Hypothalamus (tissue), 51 donors: ENCODE measurements at places on chromosomes 7 and 10.

- no peak for DNase-seq
Measured at GRCh38 chr10:74058658-74059057, 60.7 kb downstream of the VCL start.

GRCh38 chr10:71893920-71894319 is 42.9 kb upstream of the PSAP start:
- DNase-seq: no peak

DNA sequence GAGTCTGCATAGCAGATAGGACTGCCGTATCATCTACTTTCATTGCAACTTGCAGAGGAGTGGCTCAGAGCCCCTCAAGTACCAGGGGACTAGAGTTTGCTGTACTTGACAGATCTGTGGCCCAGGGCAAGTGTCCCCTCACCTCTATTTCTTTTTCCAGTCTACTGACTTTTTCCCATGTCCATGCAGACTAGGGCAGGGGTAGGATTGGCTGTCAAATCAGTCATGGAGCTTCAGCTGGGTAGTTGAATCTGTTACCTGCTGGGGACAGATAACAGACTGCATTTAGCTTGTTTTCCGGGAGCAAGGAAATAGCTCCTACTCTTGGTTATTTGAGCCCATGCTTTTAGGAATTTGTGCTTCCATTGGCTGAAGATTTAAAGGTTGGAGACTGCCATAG is 121.0 kb upstream of the CDK13 start:
- DNase-seq: no peak

- no peak for DNase-seq
Measured at GRCh38 chr7:1806354-1806753, 136.3 kb downstream of the ELFN1 start.
